Central memory CD4-positive, alpha-beta T cell (primary cell): ENCODE measurements at places on chromosomes 2 and 18.

GRCh38 chr18:48962994-48963561 lies 12.3 kb upstream of the SMAD7 start:
- no peak for DNase-seq

- no peak for DNase-seq
Measured at GRCh38 chr18:70684821-70685220, 396.0 kb downstream of the SOCS6 start.

DNA sequence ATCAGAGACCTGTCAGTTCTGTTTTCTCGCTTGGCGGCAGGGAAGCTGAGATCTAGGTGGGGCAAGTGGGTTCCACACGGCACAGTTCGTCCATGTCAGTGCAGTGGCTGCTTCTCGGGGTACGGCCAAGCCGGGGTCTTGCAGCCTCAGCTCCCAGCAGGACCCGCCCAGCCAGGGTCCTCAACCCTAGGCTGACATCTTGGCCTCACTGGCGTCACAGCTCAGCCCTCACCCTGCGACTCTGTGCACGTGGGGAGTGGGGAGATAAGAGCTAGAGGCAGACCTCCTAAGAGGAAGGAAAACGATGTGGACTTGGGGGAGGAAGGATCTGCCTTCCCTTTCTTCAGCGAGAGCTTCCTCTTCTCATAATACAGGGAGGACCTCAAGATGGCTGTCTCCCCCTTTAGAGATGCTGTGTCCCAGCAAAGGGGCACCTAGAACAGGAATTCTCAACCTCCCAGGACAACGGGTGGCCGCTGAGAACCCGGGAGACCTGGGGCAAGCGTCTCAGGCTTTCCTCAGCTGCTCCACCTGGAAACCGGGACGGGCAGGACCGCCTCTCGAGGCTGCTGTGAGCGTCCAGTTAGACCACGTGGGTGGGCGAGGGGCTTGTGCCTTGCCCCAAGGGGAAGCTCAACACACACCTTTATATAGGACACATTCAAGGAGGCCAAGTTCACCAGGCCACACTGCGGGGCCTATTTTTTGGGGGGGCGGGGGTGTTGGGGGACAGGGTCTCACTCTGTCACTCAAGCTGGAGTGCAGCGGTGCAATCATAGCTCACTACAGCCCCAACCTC lies 23.5 kb upstream of the KLF11 start:
- no peak for DNase-seq

GRCh38 chr2:52395912-52396311 lies 1364.0 kb upstream of the NRXN1 start:
- no peak for DNase-seq

DNA sequence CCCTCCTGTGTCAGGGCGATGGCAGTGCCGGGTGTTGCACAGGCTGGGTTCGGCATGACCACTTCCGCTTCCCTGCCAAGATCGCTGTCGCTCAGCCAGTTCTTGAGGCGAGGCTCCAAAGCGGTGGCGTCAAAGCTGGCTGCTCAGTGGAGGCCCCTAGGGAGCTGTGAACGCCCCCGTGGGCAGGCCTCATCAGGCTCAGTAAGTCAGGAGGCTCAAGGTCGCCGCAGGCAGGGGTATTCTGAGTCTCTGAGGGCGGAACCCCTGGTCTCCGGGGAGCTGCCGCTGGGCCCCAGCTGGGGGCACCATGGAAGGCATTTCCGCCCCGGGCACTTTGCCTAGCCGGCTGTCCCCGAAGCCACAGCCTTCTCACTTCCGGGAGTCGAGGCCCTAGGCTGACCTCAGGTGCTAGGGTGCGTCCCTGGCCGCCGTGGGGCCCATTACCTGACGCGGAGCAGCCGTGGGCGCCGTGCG lies 210.4 kb downstream of the SOCS6 start:
- no peak for DNase-seq

DNA sequence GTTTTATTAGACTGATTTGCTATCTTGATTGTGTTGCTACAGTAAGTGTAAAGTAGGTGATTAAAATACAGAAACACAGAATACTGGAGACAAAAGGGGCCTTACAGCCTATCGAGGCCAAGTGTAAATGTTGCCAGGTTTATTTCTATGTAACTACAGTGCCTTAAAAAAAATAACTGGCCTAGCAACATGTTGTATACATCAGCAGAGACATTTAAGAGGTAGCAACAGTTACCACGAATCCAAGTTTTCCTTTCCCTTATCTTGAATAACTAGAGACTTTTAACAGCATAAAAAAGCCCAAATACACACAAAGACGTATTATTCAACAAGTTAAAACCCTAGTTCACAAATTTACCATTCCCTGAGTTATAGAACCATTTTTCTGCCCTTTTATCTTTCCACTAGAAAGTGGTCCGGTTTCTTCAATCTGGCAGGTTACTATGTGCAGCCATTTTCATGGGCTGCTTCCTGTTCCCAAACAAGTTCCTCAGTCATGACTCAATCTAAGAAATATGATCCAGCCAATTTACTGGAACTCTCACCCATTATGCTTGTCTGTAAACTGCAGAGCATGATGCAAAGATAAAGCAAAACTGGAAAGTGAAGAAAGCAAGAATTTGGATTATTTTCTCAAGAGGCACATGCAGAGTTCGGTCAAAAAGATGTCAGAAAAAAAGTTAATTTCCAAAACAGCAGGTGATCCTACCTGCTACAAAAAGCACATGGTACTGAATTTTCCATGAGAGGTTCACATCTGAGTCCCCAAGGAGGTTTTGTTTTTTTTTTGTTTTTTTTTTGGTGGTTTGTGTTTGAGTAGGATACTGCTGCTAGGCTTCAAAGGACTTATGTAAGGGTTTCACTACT lies 22.2 kb downstream of the NFE2L2 start:
- DNase-seq: no peak

DNA sequence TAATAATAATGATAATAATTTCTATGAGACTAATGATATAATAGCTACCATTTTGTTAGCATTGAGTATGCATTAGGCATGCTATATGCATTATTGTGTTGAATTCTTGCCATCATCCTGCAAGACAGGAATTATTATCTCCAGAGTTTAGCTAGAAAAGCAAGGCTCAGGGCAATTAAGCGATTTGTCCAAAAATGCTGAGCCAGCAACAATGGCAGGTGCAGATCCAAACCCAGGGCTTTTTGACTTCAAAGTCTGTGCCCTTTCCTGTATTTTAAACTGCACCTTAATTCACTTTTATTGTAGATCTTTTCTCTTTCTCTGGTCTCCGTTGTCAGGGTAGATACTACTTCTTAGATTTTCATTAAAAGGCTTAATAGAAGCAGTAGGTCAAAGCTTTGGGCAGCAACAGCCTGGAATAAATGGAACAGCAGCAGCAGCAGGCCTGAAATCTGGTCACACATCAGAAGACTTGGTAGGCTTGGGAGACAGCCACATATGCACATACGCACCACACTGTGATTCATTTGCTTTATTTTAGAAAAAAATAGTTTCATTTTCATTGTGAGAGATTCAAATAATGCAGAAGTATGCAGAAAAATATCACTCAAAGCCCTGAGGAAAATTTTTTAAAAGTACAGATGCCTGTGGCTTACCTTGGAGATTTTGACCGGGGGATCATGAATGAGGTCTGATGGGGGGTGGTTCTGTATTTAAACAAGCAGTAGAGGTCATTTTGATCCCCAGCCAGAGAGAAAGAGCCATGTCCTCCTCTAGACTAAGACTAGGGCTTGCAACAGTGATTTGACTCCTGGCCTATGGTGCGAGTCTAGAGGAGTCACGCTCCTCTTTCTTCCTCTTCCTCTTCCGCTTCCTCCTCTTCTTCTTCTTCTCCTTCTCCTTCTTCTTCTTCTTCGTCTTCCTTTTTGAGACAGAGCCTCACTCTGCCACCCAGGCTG lies 455.7 kb downstream of the TSN start:
- DNase-seq: no peak

DNA sequence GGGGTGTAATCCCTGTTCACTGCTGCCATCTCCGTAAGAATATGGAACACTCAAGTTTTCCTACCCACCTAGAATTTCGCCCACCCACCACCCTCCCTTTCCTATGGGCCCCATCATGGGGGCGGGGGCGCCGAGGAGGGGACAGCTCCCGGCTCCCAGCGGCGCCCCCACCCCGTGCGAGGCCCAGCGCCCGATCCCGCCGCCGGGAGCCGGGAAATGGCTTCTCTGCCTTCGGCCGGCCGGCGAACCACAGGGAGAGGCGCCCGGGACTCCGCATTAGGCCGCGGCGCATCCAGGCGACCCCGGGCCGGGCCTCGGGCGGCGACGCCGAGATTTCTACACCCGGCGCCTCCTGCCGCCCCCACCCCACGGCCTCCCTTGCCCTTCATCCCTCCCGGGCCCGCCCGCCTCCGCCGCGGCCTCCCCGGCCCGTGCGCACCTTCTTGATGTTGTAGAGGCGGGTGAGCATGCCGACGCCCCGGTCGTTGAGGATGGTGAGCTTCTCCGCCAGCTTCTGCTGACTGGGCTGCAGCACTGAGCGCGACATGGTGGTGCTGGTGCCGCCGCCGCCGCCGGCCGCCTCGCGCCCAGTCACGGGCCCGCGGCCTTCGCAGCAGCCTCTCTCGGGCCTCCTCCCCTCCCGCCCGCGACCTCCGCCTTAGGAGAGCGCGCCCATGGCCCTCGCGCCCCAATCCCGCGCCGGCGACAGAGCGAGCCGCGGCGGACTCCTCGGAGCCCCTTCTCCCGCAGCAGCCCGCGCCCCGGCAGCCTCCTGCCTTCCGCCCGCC lies 510 bp downstream of the NCKAP1 start:
- no peak for DNase-seq

DNA sequence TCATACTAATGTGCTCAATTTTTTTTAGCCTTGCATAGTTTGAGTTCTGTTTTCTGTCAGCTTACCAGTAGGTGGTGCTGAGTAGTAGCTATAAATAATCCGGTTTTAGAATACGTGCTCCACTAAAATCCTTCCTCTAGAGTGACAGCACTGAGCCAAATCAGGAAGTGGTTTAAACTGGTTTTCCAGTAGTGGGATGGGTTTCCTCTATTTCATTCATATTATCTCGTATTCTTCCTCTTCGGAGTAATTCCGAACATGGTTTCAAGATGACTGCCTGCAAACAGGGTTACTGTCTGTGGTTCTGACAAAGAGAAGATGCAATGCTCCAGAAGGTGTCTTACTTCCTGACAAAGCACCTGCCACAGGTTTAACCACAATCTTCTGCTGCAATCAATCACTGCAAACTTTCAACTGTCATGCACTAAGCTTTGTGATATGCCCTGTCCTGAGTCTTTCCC lies 496.9 kb upstream of the VRK2 start:
- no peak for DNase-seq

GRCh38 chr2:190968522-190968921 lies 45.4 kb downstream of the STAT1 start:
- no peak for DNase-seq

- DNase-seq: no peak
Measured at GRCh38 chr18:64872710-64873458, 724.0 kb upstream of the LINC00305 start.

DNA sequence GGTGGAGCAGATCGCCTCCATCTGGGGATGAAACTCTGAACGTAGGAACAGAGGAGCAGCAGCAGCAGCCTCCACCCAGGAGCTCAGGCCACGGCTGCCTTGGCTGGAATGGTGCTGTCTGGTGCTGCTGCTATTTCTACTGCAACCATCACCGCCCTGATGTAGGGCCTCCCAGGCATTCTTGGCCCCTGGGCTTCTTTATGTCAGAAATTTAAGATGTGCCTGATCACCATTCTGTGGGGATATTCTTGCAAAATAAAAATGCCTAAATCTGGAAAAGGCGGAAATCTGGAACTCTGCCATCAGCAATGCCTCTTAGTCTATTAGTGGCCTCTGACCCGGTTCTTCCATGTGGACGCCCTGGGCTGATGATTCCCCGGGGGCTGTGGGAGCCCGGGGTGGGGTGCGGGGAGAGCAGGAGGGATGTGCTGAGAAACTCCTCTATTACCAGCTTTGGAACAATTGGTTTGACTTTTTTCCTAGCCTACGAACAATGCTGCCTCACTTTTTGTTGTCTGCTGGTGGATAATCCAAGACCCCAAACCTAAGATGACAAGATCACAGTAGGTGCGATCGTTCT lies 47.2 kb downstream of the FAM124B start:
- no peak for DNase-seq

DNA sequence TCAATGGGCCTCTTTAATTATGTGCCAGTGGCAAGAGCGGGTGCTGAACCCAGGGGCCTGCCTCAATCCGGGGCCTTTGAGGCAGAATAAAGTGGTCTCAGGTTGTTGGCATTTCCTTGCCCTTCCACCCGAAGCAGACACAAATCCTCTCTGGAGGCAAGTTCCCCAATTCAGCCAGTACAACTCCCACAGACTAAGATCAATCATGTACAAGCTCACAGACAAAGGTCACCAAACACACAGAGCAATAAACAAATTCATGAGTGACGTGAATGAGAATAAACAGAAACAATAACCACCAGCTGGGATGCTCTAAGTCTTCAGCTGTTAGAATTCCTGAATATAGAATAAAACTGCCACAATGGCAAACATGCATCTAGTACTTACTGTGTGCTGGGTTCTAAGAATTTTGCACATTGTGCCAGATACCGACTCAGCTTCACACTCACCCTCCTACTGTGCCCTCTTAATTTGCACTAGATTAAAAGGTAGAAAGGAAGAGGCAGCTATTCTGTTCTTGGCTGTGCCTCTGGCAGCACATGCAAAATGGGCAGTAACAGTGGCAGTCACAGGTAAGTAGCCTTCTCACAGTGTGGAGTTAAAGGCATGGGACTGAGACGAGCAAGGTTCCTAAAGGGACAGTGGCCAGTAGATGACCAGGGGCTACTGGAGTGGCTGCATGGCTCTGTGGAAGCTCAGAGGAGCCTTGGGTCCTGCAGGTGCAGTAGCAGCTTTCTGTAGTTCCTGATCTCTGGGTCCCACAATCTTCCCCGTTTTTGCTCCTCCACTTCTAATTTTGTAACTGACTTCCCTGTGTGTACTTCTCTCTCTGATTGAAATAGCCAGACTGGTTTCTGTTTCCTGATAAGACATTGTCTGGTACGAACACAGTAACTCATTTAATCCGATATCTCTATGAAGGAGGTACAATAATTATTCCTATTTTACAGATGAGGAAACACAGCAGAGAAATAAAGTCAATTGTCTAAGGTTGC lies 34.6 kb upstream of the IL1B start:
- DNase-seq: no peak

GRCh38 chr18:63311118-63312018 lies 8.2 kb downstream of the BCL2 start:
- no peak for DNase-seq
